Activated CD8-positive, alpha-beta memory T cell treated with anti-CD3 and anti-CD28 coated beads for 24 hours (primary cell): ENCODE measurements at places on chromosomes 1 and 21.

- DNase-seq, result peak; percentile 77
Measured at GRCh38 chr1:1433804-1434130, 1.7 kb upstream of the VWA1 start.

- no peak for DNase-seq
Measured at GRCh38 chr1:37553598-37553926, 531 bp downstream of the SNIP1 start.

DNA sequence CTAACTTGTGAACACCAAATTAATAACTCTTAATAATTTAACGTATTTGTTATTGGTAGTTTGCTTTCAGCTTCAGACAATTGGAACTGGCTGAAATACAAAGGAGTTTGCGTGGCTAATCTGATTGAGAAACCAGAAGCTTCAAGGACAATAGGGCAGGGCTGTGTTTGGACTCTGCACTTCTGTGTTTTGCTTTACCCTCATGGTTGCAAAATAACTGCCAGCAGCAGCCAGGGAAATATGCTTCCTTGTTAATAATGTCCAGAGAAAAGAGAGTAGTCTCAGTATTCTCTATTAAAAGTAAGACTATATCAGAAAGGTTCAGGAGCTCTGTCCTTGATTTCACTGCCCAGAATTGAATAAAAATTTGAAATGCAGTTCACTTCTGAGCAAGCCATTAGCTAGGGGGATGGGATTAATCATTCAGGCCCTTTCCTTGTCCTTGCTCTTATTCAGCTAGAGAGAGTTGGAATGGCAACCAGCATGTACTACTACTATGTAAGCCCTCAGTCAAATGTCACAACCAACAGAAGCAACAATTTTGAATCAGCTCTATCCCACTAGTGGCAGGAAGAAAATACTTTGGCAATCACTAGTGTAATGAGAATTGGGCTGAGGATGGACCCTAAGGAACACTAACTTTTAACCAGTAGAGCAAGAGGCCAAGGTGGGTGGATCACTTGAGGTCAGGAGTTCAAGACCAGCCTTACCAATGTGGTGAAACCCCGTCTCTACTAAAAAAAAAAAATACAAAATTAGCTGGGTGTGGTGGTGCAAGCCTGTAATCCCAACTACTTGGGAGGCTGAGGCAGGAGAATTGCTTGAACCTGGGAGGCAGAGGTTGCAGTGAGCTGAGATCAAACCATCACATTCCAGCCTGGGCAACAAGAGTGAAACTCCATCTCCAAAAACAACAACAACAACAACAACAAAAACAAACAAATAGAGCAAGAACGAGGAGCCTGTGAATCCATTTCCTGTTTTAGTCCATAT is 76.8 kb downstream of the POU2F1 start:
- DNase-seq, result no peak

DNA sequence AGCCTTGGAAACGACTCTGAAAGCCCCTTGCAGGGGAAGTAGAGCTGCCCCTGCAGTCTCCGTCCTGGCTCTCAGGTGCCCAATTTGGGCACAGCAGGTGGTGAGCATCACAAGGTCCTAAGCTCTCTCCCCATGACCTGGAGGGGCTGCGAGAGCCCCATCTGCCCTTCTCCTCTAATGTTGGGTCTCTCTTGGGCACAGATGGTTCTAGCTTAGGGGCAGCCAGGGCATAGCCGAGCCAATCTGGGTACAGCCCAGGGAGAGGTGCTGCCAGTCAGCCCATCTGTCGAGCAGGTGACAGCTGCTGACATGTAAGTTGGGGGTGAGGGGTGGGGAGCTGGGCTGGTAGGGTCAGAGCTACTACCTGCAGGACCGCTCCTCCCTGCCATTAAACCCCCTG is 50.7 kb downstream of the SYT2 start:
- no peak for DNase-seq

GRCh38 chr1:118039170-118039569 is 109.6 kb downstream of the WDR3 start:
- DNase-seq, result no peak

DNA sequence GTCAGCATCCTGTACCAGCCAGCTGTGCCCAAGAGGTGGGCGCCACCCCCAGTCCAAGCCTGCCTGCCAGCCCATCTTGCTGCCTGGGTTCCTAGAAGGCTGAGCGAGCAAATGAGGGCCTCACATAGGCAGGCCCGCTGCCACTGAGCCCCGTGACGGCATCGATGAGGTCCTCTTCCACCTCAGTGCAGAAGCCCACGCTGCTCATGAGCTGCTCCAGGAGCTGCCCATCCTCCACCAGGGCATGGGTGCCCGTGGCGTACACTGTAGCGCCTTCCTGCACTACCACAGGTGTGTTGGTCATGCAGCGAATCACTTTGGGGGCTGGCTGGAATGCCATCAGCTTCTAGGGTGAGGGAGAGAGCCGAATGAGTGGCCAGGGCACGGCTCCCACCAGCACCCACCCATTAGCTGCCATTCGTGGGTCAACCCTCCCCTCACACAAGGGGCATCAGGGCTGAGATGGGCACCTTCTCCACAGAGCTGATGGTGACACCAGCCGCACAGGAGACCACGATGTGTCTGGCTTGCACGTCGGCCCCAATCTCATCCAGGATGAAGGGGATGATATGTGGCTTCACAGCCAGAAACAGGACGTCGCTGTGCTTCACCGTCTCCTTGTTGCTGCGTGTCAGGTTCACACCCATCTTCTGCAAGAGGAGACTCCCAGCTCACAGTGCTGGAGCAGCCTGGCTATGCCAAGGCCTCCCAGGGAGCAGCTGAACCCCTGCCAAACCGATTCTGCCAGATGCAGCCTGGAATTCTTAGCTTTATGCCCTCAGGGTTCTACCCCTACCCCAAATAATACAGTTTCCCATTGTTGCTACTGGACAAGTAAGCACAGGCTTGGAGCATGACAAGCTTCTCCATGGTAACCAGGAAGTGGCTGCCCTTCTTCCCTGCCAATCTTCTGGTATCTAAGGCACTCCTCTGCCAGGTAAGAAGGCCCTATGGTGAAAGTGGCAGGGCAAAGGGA is 2.0 kb downstream of the PYCR2 start:
- no peak for DNase-seq
